Brain microvascular endothelial cell (primary cell): ENCODE measurements at places on chromosomes 6 and 20.

DNA sequence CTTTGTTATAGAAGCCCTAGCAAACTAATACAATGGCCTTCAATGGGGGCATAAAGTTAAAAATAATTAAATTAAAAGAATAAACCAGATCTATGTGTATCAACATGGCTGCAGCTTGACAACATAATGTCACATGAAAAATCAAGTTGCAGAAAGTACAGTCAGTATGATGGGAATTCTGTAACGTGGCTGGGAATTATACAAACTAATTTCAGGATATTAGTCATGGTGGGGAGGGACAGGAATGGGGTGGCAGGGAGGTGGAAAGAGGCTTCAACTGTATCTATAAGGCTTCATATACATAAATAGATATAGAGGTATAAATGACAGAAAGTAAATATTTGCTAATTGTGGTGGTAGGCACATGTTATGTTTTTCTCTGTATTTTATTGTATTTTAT lies 107.1 kb downstream of the UNC5CL start:
- DNase-seq: no peak

- DNase-seq: peak; percentile 50
These were observed 43.0 kb downstream of the PRDM1 start for GRCh38 chr6:106128981-106129781.

DNA sequence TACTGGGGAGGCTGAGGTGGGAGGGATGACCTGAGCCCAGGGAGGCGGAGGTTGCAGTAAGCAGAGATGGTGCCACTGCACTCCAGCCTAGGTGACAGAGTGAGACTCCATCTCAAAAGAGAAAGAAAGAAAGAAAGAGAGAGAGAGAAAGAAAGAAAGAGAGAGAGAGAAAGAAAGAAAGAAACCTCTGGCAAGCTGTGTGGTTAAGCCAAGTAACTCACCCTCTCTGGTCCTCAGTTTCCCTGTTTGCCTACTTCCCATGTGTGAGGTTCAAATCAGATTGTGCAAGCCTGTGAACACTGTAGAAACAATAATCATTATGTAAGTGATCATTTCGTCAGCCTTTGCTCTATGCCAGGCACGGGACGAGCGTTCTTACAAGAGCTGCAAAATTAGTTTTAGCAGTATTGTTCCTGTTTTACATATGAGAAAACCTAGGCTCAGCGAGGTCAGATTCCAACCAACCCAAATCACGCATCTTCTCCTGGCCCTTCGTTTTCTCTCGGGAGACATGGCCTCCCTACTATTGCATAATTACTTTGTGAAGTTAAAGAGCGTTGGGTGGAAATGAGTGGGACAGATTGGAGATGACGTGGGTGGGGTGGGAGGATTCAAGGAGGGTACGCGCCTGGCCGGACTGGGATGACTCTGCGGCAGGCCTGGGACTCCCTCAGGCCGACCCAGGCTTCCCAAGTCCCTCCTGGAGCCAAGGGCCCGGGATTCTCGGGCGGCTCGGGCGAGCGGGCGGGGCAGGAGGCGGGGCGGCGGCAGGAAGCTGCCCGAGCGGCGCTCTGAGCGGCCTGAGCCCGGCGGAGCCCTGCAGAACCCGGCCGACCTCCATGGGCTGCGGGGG lies at the start of gene SNX21:
SNX21 (plus strand) TSS at position 770 of the 853 bp plus-strand sequence. CDS start 121 bp downstream, outside the sequence.
- DNase-seq: peak; percentile 81

DNA sequence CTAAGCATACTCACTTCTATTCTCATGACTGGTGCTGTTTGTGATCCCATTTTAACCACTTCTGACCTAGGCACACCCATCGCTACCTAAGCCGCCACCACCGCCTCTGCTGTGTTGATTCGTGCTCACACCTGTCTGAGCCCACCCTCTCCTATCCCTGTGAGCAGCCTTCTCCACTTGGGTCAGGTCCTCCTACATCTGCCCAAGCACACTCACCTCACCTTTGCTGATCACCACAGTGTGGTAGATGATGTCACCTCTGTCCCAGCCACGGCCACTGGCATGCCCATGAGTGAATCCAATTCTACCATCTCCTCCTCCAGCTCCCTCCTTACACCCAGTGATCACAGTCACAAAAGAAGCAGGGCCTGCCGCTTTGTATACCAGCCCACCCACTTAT lies 20.8 kb downstream of the MUC22 start:
- DNase-seq: no peak

GRCh38 chr6:110756817-110757216 lies 58.5 kb downstream of the CDK19 start:
- DNase-seq: no peak

DNA sequence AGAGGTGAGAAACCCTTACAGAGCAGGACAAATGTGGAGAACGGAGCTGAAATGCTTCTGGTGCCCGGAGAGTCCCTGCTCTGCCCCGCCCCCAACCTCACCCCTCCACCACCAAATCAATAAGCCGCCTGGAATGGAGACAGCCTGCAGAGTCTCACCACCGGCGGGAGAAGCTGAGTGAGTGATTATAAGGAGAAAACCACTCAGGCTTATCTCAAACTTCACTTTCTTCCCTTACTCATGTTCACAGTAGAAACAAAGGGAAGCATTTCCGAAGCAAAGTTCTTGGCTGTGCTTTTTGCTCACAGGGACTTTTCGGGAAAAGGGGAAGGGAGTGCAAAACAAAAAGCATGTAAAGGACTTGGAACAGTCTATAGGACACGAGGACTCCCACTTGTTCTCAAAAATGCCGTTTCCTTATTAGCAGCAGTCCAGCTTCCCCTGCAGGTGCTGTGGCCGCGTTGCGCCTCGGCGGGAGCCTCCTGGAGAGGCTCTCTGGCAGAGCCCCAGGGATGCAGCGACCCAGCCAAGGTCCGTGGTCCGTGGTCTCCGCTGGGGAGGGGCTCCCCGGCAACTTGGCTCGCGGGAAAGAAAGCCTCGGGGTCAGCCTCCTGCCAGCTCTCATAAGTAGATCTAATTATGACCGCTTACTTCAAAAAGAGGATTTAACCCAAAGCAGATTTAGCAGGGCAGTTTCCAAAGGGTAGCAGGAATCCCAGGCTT lies 64.8 kb upstream of the TMEM30A start:
- peak; percentile 33 for DNase-seq

DNA sequence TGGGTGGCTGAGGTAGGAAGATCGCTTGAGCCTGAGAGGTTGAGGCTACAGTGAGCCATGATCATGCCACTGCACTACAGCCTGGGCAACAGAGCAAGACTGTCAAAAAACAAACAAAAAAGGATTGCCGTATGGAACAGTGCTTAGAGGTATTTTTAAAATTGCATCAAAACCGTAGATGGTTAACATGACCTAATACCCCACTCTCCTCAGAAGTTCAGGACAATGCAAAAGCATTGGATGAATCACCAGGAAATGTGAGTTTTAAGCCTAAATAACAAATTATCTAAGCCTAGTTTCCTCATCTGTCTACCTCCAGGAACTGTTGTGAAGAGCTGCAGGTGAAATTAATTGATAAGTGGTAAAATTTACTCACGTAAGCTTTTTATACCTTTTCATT lies 123.8 kb upstream of the ID4 start:
- DNase-seq: peak; percentile 3

GRCh38 chr6:163181666-163182180 lies 232.8 kb upstream of the QKI start:
- no peak for DNase-seq

GRCh38 chr6:17418281-17419188 lies 25.1 kb downstream of the CAP2 start:
- peak; percentile 77 for DNase-seq

DNA sequence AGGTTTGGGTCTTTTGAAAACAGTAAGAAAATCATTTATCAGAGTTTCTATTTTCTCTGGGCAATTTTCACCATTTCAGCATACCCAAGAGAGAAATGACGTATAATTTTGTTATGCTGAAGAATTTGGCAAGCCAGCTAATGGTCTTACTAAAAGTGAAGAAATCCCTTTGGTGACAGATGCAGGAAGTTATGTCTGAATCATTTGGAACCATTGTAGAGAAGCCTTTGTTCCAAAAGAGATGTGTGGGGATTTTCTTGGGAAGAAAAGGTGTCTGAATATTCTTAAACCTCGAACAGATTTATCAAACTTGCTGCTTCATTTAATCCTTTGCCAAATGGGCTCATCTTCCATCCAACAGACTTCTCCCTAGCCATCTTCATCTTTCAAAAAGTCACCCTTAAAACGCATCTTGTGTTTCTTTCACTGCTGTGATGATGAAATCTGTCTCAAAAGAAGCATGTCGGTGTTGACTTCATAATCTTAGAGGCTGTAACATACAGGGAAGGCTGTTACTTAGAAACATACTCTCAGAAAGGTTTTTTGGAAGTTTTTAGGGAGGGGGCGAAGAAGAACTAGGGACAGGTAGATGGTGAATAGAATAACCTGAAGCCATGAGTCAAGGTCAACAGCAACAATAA lies 39.5 kb downstream of the CITED2 start:
- DNase-seq: peak; percentile 67

DNA sequence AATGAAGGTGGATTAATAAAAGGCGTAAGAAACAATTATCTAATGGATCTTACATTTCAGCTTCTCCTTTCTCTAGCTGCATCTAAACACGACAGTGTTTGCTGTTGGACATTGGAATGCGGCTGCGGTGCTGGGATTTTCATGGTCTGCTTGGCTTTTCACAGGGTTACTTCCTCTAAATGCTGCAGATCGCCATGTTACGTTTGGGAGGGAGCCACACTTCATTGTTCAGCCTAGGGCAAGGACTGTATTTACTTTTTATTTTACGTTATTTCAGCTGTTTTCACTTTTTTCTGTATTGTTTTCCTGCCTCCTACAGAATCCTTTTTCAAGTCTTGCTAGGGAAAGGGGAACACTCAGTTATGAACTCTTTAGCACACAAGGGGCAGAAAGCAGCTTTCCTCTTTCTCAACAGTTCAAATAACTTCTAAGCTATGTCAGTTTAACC lies 97.9 kb upstream of the MTHFD1L start:
- peak; percentile 7 for DNase-seq

DNA sequence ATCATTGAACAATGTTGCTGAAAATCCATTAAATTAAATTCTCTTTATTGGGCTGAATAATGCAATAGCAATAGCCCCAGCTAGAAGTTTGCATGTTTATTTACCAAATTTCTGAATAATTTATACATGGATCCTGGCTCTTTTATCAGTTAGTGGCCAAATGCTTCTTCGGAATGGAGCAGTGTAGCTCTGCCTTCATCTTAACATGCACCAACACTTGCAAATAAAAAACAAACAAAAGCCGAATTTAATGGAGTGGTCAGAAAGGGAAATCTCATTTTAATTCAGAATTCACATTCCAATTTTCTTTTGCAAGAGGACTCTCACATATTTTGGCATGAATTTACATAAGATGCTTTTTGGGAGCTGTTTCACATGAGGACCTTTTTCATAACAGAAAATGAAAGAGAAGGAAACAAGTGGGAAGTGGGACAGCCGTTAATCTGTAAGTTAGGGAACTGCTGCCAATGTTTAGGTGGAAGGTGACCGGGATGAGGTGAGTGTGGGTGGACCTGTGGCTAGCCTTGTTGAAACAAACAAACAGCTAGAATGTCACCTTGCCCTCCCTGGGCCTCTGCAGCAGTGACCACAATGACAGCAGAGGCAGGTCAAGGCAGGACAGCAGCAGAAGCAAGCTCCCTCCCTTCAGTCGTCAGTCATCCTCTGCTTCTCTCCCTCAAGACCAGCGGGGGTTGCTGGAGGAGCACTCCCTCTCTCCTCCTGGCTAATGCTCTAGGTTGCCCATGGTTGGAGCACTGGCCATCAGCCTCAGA lies 73.2 kb downstream of the INSM1 start:
- DNase-seq: no peak

DNA sequence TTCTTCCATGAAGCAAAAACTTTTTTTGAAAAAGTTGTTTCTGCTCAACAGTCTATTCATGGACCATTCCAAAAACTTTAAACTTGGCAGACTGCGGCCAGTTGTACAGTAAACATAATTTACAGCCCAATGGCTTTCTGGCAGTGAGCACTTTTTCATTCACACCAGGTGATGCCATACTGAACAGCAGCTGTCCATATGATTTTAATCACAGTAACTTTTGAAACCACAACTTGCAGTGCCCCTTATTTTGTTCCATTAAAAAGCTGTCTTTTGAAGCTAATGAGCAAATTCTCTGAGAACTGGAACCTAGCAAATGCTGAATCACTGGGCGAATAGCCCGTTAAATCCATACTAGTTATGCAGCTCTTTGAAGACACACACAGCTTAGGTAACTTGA lies 576.6 kb downstream of the PTPRT start:
- no peak for DNase-seq

DNA sequence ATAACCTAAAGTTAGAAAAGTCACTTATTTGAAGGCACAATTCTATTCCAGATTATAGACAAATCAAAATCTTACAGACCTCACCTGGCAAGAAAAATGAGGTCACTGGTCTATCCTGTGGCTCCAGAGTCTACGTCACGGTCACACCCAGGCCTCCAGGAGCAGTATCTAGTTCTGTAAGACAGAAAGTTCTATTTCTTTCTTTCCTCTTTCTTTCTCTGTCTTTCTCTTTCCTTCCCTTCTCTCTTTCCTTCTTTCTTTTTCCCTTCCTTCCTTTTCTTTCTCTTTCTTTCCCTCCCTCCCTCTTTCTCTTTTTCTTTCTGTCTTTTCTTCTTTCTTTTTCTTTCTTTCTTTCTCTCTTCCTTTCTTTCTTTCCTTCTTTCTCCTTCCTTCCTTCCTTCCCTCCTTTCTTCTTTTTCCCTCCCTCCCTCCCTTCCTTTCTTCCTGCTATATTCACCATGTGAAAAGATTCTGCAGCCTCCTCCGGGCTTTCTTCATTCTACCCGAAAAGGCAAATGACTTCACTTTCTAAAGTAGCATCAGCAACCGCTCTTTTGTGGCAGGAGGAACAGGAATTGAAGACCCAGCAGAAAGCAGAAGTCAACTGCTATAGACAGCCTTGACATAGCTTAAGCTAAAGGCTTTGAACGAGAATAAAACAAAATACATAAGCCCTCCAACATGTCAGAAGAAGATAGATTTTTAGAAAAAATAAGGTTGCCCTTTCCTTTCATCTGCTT lies 83.9 kb upstream of the SIRPG start:
- DNase-seq: no peak

- DNase-seq: peak; percentile 90
These were observed 45.2 kb upstream of the NT5E start for GRCh38 chr6:85404564-85405174.

DNA sequence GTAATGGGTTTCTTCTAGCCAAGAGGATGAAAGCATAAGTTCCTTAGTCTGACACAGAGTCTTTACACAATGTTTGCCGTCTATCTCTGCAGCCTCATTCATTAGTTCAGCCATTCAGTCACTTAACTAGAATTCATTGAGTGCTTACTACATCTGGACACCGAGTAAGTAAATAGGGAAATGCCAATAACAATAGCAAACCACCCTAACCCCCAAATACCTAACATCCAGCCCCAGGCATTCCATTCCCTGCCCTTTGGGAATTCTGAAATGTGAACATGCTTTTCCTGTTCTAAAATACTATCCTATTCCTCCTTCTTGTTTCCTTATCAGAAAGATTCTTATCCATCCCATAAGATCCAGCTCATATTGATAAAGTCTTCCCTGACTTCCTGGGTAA lies 277.6 kb upstream of the RNF217 start:
- no peak for DNase-seq

GRCh38 chr6:125745281-125746018 lies 4.0 kb upstream of the HEY2 start:
- DNase-seq: no peak

- DNase-seq: no peak
These were observed 79.1 kb downstream of the UTRN start for GRCh38 chr6:144364208-144364720.
